Caki2 (cell line): ENCODE measurements at places on chromosomes 7 and 10. TPM values are rescaled to one million over a fixed set of nuclear protein-coding genes. Genes with fewer than 3 reads are reported as not detected.

Gene SHH
- 8.7 and 18.5 TPM in 2 replicates for total RNA-seq

Gene LIPK
- not detected in 2 replicates for total RNA-seq

Gene IFIT3
- total RNA-seq, result 11.3 and 12.4 TPM in 2 replicates

Gene OR2A12
- total RNA-seq, result not detected in 2 replicates

Gene CYP3A4
- not detected in 2 replicates for total RNA-seq
